ENCODE measurements at places on chromosomes 7 and 10.

DNA sequence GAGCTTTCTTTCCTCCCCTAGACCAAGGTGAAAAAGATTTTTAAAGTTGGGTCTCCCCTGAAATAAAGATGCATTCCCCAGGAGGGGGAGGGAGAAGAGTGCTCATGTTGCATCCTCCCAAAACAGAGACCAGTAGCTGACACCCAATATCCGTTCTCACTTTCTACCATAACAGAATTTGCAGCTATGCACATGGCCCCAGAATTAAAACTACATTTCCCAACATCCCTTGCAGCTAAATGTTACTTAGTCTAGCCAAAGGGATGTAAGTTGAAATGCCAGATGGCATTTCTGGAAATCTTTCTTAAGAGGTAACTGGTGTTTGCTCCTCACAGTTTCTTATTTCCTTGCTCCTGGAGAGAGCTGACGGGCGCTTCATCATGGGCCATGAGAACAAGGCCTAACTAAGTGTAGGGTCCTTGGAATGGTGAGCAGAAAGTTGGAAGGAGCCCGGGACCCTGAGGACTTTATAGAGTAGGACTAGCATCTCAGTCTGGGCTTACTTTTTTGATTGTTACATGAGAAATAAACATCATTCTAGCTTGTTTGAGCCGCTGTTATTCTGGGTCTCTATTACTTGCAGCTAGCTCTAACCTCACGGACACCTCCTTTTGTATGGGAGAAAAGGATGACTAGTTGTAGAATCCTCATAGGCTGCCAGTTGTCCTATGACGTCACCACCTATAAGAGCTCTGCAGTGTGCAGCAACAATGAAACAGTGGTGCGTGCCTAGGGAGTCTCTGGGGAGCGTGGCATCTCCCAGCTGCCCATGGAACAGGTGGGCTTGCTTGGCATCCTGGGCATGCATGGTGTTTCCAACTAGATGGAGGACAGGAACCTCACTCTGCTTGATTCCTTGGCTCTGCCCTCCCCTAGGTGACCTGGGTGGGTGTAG, 46.1 kb upstream of the EXOC6 start:
- DNase-seq: no peak

GRCh38 chr7:66558201-66558641, 70.5 kb upstream of the KCTD7 start:
- DNase-seq: no peak

DNA sequence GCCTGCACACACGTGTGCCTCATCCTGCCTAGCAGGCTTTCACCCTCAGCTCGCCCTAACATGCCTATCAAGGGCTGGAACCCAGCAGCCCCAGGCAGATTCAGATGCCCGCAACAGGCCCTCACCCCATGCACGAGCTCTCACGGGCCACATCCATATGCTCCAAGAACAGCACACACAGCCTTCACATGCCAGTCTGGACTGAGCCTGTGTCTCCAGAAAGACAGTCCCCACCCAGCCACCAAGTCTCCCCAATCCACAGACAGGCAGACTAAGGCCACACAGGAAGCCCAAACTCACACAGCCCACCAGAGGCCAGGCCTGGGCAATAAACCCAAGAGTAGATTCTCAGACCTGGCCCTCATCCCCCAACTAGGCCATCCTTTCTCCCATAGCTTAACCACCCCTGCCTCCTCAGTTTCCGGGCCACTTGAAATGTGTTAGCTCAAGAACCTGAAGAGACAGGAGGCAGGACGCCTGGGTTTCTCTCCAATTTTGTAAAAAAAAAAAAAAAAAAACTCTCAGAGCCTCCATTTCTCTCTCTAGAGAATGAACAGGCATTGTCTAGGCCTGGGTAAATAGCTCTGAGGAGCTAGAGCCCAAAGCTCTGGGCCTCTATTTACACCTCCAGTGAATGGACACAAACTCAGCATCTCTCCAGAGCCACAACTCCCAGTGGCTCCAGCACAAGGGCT, 6.8 kb downstream of the LDB1 start:
- DNase-seq: no peak

DNA sequence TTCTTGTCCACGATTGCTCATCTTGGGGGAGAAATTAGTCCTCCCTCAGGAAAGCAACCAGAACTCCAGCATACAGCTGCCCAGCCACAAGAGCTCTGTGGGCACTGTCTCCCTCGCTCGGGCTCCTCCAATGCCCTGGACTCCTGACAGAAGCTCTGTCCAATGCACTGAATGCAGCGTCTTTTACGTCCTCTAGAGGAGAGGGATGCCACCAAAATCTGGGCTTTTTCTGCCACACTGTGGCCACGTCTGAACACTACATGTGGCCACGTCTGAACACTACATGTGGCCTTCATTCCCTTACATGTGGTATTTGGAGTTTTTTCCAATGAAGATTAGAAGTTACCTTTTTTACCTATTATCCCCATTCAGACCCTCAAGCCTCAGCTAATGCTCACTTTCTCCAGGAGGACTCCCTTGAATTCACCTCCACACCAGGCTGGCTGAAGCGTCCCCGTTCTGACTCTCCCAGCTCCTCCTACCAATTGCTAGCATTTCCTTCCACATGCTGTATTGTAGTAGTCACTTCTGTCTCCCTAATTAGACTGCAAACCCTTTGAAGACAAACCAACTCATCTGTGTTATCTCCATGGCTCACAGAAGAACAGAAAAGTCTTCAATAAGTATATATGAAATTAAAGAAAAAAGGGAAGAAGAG, 134.3 kb upstream of the PDE1C start:
- DNase-seq: peak; percentile 30

DNA sequence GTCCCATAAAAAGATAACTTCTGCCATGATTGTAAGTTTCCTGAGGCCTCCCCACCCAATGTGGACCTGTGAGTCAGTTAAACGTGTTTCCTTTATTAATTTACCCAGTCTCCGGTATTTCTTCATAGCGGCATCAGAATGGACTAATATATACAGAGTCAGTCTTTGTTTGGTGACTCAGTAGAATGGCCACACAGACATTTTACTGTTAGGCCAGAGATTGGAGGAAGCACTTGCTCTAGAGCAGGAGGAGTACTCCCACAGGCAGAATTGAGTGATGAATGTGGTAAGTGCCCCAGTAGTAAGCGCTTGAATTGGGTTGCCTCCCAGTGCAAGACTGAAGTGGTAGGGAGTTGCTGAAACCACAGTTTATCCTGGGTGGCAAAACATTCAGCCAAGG, 149.5 kb upstream of the SMIM30 start:
- DNase-seq: peak; percentile 89

DNA sequence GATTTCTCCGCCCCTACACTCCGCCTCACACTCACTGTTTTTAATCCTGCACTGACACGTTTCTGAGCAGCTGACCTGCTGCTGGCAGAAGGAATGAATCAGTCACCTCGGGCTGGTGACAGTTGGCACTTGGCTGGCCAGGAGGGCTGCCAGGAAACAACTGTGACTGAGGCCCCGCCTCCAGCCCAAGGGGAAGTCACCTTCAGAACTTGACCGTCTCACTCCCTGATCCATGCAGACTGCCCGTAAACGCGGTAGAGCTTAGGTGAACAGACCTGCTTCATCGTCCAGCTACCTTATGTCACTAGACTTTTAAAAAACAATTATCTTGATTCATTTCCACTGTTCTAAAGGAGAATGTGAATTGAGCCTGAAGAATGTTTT, 107.5 kb downstream of the DOCK1 start:
- no peak for DNase-seq

DNA sequence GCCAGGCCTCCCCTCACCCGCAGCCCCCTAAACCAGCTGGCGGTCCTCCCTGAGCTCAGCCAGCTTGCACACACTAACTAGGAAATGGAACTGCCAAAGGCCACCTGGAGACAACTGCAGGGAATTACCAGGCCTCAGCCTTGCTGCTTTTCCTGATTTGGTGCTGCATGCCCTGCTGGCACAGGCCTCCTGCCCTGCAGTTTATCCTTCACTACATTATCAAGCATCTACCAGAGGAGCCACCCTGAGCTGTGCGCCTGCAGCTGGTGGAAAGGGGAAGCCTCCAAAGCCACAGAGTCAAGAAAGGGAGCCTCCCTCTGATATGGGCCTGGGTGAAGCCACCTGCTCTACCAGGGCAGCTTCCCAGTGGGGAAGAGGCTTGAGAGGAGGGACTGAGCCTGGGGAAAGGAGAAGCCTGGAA, 139.8 kb downstream of the GRID1 start:
- no peak for DNase-seq

GRCh38 chr10:47362199-47362598, 14.0 kb downstream of the RBP3 start:
- DNase-seq: no peak

DNA sequence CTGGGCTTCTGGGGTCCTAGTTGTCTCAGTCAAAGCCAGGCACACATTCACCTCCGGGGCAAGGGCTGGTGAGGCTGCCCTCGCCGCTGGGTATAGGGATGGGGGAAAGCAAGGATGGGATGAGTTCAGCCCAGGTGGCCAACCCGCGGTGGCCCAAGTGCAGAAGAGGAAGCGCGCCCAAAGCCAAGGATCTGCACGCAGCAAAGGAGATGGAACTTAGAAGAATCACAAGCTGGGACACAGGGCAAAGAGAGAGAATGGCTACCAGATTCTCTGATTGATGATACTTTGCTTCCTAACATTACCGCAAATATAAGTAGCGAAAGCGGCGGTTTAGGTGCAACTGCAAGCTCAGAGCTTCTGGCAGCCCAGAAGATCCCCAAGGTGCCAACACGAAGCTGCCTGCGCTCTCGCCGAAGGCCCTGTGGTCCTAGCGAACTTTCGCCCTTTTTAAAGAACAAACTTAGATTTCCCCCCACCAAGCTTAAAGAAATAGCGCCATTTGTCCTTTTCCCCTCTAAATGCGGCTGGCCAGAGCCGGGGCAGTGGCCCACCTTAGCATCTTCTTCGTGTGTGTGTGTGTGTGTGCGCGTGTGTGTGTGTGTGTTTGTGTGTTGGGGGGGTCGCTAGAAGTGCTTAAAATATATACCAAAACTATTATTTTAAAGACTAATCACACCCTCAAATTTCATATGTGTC, 927 bp upstream of the MKX start:
- DNase-seq: no peak

- DNase-seq: no peak
Observed at GRCh38 chr7:106181658-106182265, 69.7 kb upstream of the SYPL1 start.

- DNase-seq: no peak
Observed at GRCh38 chr10:43361547-43362190, 9.8 kb upstream of the FXYD4 start.

DNA sequence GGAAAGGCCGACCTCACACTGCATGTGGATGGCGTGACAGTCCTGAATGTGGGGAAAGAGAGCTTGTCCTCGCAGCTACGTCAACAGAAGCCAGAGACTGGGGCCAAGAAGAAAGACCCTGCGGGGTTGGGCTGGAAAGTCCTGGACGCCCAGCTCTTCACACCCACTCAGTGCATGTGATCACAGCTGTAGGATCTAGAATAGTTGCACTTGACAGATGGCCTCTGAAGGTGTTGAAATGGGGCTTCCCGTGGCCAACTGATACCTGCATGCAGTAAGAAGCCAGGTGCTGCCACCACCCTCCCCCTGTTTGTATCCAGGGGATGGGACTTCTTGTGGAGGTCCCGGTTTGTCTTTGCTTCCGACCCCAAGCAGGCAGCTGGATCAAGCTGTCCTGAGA, 34.1 kb upstream of the OCM2 start:
- no peak for DNase-seq

GRCh38 chr7:818031-818699, 14.1 kb upstream of the SUN1 start:
- DNase-seq: no peak

DNA sequence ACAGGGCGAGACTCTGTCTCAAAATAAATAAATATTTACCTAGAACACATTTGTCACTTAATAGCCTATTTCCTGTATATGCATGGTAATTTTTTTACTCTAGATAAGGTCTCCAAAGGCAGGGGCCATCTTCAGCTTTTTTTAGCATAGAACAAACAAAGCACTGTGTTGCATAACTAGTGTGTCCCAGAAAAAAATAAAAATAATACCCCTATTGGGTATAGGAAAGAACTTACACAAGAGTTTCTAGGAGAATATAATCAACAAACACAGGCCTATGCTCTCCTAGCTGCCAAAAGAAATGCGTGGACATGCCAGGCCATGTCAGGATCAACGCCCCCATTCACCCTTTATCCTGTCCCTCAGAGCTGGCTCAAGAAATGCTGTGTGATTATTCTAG, 103.6 kb downstream of the PARD3 start:
- no peak for DNase-seq

DNA sequence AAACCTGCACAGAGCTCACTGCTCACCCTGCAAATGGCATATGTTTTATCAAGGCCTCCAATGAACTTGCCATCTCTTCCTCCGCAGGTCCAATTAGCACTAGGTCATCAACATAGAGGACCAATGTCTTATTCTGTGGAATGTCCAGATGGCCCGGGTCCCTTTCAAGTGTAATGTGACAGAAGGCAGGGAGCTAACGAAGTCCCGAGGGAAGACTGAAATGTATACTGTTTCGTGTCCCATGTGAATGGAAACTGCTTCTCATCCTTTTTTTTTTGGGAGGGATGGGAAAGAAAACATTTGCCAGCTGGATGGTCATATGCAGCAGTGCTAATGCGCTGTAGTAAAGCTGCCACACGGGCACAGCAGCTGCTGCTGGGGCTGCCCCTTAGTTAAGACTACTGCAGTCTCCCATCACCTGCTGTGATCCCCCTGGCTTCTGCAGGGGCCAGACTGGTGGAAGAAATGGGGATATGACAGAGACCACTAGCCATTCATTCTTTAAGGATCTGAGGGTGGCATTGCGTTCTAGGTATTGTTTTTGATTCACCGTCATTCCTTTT, 61.7 kb upstream of the CCNY start:
- no peak for DNase-seq

- DNase-seq: no peak
Observed at GRCh38 chr10:86243651-86244155, 122.9 kb downstream of the GRID1 start.

DNA sequence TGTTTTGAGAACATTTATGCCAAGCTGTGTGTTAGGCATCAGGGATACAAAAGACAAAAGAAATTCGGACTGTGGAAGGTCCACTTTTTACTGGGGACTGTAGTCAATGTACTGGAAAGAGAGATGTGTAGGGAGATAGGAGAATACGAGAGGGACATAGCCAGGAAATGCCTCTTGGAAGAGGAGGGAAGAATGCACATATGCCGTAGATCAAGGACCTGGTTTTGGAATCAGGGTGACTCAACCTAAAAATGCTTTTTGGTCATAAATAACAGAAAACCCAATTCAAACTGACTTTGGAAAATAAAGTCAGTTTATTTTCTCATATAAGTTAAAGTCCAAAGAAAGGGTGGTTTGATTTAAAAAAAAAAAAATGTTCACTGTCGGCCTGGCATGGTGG, 140.3 kb upstream of the TCF7L2 start:
- no peak for DNase-seq

DNA sequence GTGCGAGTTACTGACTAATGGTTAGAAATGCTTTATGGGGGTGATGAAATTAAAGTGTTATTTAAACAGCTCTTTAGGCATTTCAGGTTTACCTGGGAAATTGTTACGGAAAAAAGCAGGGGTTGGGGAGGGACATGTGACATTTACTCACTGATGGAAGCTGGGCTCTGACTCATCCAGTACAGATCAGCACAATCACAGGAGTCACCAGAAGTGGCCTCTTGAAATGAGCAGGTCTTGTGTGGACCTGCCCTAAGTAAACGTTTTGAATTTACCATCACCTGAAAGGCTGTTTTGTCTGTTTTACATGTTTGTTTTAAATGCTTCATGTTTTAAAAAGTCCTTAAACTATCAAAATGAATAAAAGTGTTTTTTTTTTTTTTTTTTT, 2.3 kb downstream of the GLRX3 start:
- DNase-seq: peak; percentile 45

Data from amniotic epithelial cell (primary cell).